Urinary bladder (tissue), 4 donors: ENCODE measurements at places on chromosomes 7 and 10. TPM values are rescaled to one million over a fixed set of nuclear protein-coding genes. Genes with fewer than 3 reads are reported as not detected.

The MAPK8 gene
- 151 TPM for total RNA-seq

The OR2A7 gene
- total RNA-seq, result 5.6 TPM

DNA sequence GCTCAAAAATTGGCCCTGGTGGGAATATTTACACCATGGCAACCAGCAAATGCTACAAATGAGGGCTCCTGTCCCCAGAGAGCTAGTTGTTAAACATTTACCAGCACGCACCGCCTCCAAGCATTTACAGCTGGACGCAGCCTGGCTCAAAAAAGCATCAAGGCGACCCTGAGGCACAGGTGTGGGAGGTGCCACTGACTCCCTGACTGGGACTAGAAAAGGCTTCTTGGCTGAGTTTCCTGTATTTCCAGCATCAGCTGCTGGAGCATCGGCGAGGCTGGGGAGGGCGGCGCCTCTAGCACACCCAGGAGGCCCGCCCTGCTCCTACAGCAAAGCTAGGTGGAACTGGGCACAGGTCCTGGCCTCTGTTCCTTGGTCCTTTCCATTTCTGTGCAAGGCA is 43.5 kb upstream of the ZRANB1 start:
- DNase-seq, result no peak

- no peak for DNase-seq
These were observed 4.2 kb downstream of the CYP2C18 start for GRCh38 chr10:94687625-94688248.

GRCh38 chr10:102389894-102390293 is 5.6 kb upstream of the NFKB2 start:
- DNase-seq, result no peak
